ENCODE measurements at places on chromosomes 5 and 9.

DNA sequence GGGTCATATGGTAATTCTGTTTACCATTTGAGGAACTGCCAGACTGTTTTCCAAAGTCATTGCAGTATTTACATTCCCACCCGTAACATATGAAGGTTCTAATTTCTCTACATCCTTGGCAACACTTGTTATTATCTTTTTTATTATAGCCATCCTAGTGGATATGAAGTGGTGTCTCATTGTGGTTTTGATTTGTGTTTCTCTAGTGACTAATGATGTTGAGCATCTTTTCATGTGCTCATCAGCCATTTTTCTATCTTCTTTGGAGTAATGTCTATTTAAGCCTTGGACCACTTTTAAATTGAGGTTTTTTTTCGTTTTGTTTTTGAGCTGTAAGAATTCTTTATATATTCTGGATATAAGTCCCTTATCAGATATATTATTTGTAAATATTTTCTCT, 132.8 kb upstream of the RUSC2 start:
- DNase-seq: no peak

DNA sequence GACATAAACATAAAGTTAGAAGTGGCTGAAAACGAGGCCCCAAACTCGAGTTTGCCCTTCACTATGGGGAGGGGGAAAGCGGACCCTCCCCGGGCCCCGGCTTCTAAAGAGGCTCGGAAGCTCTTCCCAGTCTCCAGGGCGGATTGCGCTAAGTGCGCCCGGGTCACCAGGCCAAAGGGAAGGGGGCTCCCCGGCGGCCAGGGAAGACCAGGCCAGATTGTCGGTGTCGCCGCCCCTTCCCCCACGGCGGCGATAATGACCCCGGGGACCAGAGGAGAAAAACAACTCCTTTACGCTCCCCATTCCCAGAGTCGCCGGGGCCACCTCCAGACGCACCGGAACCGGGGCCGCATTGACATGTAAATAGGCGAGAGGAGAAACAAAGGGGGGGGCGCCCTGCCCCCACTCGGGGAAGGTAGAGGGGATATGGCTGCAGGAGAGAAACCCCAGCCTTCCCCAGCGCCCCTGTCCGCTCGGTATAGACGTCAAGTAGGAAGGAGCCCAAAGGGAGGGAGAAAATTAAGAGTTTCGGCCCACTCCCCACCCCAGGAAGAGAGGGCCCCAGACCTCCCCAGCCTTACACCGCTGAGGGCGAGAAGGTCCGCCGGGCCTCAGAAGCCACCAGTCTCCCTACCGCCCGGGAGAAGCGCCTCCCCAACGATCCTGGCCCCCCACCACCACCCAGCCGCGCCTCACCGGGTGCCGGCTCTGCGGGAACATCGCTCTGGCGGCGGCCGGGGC, 1.7 kb downstream of the TLE1 start:
- no peak for DNase-seq

DNA sequence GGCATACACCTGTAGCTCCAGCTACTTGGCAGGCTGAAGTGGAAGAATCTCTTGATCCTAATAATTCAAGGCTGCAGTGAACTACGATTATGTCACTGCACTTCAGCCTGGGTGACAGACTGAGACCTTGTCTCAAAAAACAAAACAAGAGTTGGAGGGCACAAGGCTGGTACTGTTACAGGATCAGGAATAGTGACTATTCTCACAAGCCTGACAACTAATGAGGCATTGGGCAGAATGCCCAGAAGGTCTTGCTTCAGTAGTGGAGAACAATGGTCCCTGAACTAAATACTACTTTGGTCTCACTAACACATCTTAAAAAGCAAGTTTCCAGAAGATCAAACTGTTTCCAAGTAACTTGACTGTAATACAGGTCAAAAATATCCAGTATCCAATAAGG, 182.9 kb upstream of the RFX3 start:
- no peak for DNase-seq

GRCh38 chr9:136576269-136576626, 30.4 kb upstream of the NOTCH1 start:
- no peak for DNase-seq

DNA sequence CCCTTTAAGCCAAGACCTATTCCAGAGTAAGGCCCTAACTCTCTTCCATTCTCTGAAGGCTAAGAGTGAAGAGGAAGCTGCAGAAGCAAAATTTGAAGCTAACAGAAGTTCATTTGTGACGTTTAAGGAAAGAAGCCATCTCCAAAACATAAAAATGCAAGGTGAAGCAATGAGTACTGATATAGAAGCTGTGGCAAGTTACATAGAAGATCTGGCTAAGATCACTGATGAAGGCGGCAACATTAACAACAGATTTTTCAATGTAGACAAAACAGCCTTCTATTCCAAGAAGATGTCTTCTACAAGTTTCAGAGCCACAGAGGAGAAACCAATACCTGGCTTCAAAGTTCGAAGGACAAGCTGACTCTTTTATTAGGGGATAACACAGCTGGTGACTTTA, 1143.4 kb downstream of the CDH12 start:
- DNase-seq: no peak

DNA sequence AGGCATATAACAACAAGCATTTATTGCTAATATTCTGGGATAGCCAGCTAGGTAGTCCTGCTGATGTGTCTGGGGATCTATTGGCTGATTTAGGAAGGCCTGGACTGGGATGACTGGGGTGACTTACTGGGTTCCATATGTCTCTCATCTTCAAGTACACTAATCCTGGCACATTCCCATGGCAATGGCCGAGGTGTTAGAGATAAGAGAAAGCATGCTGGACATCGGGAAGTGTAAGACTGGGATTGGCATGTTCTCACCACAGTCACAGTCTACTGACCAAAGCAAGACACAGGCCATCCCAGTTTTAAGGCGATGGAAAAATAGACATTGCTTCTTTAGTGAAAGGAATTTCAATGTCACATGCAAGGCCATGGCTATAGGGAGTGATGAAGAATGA, 29.7 kb downstream of the F2R start:
- no peak for DNase-seq
